ENCODE measurements at places on chromosomes 13 and 19.

DNA sequence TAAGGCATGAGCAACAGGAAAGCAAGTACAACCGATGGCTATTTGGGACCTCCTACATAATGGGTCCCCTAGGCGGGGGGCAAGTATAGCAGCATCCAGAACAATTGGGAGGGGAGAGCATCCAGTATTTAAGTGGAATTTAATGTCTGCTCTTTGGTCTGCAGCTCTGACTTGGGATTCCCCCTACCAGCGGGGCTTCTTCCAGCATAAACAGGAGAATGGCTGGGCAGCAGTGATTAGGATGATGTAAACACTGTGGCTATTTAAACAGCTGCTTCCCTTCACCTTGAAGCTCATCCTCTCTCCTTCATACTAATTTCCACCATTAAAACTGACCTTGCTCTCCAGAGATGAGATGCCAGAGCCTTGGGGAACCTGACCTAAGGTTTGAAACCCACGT, 73.9 kb upstream of the OXGR1 start:
- no peak for DNase-seq

DNA sequence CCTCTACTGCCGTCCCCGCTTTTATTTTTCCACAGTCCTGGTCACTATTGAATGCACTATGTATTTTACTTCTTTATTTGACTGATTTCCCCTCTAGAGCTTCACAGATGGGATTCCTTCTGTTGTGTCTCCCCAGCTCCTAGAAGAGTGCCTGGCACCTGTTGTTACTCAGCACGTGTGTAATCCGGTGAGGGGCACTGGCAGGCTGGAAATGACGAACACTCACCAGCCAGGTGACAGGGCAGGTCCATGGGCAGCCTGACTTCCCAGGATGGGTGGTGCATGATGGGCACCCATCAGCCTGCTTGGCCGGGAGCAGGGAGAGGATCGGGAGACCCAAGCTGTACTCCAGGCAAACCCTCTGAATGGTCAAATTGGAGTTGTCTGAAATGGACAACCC, 67.2 kb downstream of the CEBPG start:
- no peak for DNase-seq

DNA sequence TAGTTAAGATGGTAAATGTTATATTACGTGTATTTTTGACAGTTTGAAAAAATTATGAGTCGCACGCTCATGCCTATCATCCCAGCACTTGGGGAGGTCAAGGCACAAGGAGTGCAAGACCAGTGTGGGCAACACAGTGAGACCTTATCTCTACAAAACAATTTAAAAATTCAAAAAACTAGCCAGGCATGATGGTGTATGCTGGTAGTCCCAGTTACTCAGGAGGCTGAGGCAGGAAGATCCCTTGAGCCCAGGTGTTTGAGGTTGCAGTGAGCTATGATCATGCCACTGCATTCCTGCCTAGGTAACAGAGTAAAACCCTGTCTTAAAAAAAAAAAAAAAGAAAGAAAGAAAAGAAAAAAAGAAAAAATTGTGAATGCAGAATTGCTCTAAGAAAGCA, 58.0 kb downstream of the TBC1D4 start:
- no peak for DNase-seq

DNA sequence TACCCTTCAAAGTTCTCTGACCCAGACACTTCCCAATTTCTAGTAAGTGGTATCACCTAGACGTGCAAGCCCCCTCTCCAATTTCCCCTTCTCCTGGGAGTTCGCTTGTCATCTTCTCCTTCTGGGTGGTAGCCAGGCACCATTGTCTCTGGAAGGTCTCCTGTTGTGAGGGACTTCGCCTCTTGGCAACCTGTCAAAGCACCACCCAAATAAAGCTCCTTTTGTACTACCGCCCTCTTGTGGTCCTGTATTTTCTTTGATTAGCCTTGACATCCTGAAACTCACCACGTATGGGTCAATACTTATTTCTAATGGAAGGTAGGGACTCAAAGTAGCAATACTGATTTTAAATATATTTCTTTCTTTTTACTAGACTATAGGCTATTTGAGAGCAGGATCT, 8.2 kb downstream of the GPC5 start:
- no peak for DNase-seq
